IMR-90 (cell line): ENCODE measurements at places on chromosomes 1 and 21.

DNA sequence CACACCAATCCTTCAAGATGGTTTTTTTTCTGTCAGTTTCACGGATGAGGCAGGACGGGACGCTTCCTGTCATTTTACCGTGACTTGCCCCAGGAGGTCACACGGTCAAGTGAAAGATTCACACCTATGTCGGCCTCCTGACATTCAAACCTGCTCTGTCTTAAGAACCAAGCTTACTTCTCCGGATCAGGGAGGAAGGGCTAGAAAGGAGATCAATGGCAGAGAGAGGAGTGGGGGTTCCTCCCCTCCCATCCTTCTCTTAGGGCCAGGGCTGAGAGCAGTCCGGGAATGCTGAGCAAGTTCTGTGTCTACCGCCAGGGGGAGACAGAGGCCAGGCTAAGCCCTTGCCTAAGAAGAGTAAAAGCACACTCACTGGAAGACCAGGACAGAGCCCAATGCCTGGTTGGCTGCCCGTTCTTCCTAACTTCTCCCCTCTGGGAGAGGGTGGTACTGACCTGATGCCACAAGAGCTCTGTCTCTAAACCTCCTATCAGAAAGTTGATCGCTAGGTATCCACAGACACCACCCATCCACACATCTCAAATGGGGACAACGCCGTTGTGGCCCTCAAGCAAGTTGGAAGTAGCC, 1.1 kb upstream of the PPM1J start:
- H3K27me3 ChIP-seq = peaks cover 7% of the 10 kb centered on the region; the same call in 1 of the 2 replicates
- H3K4me1 ChIP-seq = no peaks in the 10 kb centered on the region
- H3K4me3 ChIP-seq = peak overlapping the region; percentile 68
- no peak overlapping the region for H3K27ac ChIP-seq

- no peaks in the 10 kb centered on the region for H3K27me3 ChIP-seq
- no peak overlapping the region for H3K27ac ChIP-seq
- no peak for DNase-seq
- no peak overlapping the region for H3K4me3 ChIP-seq
- H3K36me3 ChIP-seq = peaks cover 19% of the 10 kb centered on the region
- peaks cover 14% of the 10 kb centered on the region for H3K4me1 ChIP-seq
Measured at GRCh38 chr1:206591226-206591625, 21.0 kb downstream of the EIF2D start.

DNA sequence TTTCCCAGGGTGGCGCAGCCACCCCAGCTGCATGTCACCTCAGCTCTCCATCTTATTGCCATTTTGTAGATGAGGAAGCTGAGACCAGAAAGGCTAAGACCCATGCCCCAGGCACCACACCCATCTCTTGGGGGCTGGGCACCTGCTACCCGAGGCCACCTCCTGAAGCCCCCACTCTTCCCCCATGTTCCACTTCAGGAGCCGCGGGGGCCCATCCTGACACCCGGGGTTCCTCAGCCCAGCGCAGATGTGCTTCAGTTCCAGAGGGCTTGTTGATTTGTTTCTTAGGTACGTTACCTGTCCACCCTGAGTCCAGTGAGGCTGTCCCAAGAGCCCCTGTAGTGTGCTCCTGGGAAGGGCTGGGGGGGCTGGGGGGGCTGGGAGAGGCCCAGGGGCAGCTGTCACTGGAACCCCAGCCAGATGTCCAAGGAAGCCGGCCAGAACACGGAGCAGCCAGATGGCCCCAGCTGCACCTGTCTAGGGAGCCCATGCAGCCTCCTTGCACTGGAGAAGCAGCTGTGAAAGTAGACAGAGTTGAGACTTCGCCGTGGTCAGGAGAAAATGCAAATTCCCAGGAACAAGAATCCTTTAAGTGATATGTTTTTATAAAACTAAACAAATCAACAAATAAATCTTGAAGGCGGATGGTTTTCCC, 17.1 kb upstream of the CCDC27 start:
- no peaks in the 10 kb centered on the region; the same call in 1 of the 2 replicates for H3K27me3 ChIP-seq
- no peak for DNase-seq
- H3K4me3 ChIP-seq = no peak overlapping the region
- H3K36me3 ChIP-seq = peaks cover 27% of the 10 kb centered on the region

GRCh38 chr1:22826604-22827580, 116.3 kb downstream of the EPHB2 start:
- no peaks in the 10 kb centered on the region for H3K27me3 ChIP-seq
- H3K4me3 ChIP-seq = no peak overlapping the region
- H3K36me3 ChIP-seq = 0 out of 2 replicates have a peak, but pooled peaks cover 2% of the 10 kb centered on the region
- H3K27ac ChIP-seq = no peak overlapping the region

DNA sequence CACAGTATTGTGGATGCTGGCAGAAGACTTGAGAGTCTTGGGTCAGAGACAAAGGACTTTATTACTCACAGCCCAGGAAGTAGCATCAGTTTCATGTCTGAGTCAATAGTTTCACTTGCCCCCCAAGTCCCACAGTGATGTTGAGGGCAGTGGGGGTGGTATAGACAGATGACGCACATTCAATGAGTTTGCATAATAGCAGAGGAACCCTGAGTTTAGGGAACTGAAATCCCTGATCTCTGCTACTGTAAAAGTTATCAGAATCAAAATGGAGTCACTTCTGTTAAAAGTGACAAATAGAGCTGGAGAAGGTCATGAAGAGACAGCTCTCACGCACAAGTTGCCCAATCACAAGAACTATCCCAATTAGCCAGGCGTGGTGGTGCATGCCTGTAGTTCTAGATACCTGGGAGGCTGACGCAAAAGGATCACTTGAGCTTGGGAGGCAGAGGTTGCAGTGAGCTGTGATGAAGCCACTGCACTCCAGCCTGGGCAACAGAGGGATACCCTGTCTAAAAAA, 11.5 kb upstream of the HCRTR1 start:
- H3K4me1 ChIP-seq = no peaks in the 10 kb centered on the region
- no peak overlapping the region for H3K4me3 ChIP-seq
- peak; percentile 88 for DNase-seq
- peaks cover 6% of the 10 kb centered on the region for H3K27me3 ChIP-seq

DNA sequence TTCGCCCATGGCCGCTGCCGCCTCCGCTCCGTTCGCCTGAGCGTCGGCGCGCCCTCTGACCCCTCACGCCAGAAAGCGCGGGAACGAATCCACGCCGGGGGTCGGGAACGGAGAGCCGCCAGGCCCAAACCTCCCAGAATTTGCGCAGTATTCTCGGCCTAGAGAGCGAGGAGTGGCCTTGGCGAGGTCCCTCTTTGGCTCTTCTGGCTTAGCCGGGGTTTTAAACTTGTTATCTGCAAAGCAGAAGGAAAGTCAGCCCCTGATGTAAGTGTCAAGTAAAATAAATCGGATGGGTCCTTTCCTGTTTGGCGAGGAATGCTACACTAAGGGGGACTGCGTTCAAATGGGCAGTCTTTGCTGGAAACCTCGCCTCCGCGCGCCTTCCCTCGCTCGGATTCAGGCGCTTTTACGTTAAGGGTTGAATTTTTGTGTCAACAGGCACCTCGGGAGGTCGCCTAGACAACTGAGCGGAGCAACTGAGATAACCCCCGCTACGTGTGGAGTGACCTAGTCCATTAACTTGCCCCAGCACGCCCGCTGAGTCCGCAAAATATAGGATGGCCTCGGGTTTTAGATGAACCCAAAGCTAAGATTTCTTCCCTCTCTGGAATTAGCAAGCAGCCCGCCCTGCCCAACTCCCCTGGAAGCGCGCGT, 1.1 kb downstream of the HSF2BP start:
- no peak overlapping the region for H3K4me3 ChIP-seq
- no peak overlapping the region for H3K27ac ChIP-seq
- peaks cover 9% of the 10 kb centered on the region for H3K4me1 ChIP-seq
- H3K36me3 ChIP-seq = peaks cover 5% of the 10 kb centered on the region

DNA sequence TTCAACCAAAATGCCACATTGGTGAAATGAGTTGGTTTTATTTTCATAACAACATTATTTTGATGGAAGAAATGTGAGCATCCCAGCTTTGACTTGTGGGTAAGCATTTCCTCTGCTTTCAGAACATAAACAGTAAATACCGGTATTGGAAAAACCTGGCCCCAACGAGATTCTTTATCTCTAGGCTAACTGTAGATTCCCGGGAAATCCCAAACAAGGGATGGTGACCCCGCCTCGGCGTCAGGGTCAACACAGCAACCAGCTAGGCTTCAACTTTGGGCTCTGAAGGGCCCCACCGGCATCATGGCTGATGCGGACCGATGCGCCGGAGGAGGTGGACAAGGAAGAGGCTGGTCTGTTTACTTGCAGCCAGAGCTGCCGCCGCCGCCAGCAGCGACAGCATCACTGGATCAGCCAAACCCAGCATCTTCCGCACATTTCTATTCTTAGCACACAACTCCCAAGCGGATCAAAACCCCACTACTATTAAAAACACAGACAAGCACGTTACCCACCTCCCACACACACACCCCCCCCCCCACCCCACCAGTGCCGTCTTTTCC, 1.1 kb downstream of the AKT3 start:
- H3K27me3 ChIP-seq = no peaks in the 10 kb centered on the region
- no peaks in the 10 kb centered on the region for H3K36me3 ChIP-seq
- no peaks in the 10 kb centered on the region; the same call in 1 of the 2 replicates for H3K4me1 ChIP-seq
- H3K27ac ChIP-seq = peak overlapping the region; percentile 18

DNA sequence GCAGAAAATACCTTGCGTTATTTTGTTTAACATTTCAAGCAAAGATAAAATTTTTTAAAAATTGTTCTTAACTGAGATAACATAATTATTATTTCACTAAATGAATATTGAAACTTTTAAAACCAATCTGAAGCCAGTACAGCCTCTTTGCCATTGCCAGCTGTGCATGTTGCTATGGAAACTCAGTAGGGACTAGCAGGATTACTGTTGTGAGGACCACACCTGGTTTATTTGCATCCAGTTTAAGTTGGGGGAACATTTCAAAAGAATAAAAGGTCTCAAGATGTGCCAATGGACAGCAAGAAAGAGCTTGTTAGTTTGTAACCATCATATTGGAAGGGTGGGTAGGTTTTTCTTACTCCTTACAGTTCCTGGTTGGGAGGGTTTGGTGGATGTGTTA, 80.7 kb downstream of the POU2F1 start:
- H3K4me1 ChIP-seq = no peaks in the 10 kb centered on the region
- H3K27me3 ChIP-seq = no peaks in the 10 kb centered on the region

- H3K4me1 ChIP-seq = peaks cover 8% of the 10 kb centered on the region; the same call in 1 of the 2 replicates
- DNase-seq = no peak
- no peaks in the 10 kb centered on the region for H3K36me3 ChIP-seq
- no peak overlapping the region for H3K4me3 ChIP-seq
- peaks cover 29% of the 10 kb centered on the region for H3K27me3 ChIP-seq
Measured at GRCh38 chr1:20403423-20404145, 82.4 kb downstream of the CAMK2N1 start.

DNA sequence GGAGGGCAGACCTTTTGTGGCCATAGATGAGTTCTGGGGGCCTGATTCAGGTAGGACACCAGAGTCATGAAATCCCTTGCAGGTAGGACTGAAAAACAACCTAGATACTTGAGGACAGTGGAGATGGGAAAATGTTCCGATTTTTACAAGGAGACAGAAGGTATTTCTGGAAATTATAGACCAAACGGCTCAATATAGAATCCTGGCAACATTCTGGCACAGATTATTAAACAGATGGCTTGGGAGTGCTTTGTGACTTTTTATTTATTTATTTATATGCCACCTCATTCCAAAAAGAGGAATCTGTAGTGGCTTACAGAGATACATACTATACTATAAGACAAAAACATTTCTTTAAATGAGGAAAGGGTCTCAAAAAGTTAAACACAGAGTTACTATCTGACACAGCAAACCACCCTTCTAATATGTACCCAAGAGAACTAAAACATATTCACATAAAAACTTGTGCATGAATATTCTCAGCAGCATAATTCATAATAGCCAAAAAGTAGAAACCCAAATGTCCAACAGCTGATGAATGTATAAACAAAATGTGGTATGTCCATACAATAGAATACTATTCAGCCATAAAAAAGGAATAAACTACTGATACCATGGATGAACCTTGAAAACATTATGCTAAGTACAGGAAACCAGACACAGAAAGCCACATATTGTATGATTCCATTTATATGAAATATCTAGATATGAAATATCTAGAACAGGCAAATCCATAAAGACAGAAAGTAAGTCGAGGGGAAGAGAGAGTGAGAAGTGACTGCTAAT, 49.8 kb downstream of the CDK18 start:
- H3K4me1 ChIP-seq = no peaks in the 10 kb centered on the region
- H3K27ac ChIP-seq = no peak overlapping the region
- DNase-seq = no peak
- H3K36me3 ChIP-seq = no peaks in the 10 kb centered on the region
- H3K4me3 ChIP-seq = no peak overlapping the region
- peaks cover 16% of the 10 kb centered on the region for H3K27me3 ChIP-seq

DNA sequence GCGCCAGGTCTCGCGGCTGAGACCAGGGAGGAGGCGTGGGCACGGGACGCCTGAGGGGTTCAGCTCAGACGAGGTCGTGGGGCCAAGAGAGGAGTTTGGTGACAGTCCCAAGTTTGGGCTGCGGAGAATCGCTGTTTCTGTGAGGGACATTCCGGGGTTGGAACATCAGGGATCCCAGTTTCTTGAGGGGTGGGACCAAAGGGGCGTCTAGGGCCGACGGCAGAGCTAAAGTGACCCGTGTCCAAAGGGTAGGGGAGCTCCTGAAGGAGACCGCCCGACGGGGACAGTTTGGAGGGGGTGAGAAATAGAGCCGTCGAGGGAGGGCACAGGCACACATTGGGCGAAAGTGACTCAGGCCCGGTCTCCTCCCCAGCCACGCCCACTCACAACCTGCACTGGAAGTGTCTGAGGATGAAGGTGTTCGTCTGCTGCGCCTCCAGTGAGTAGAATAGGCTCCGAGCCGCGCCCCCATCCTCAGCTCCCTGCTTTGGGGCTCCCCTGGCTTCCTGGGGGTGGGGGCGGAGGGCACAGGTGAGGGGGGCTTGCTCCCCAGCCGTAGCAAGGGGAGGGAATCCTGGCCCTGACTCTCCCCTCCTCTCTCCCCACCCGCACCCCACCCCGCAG, 7.0 kb downstream of the EFNA3 start:
- peak overlapping the region; percentile 14; the same call in 1 of the 2 replicates for H3K27ac ChIP-seq
- peaks cover 36% of the 10 kb centered on the region for H3K27me3 ChIP-seq
- H3K36me3 ChIP-seq = no peaks in the 10 kb centered on the region
- H3K4me3 ChIP-seq = peak overlapping the region; percentile 76

DNA sequence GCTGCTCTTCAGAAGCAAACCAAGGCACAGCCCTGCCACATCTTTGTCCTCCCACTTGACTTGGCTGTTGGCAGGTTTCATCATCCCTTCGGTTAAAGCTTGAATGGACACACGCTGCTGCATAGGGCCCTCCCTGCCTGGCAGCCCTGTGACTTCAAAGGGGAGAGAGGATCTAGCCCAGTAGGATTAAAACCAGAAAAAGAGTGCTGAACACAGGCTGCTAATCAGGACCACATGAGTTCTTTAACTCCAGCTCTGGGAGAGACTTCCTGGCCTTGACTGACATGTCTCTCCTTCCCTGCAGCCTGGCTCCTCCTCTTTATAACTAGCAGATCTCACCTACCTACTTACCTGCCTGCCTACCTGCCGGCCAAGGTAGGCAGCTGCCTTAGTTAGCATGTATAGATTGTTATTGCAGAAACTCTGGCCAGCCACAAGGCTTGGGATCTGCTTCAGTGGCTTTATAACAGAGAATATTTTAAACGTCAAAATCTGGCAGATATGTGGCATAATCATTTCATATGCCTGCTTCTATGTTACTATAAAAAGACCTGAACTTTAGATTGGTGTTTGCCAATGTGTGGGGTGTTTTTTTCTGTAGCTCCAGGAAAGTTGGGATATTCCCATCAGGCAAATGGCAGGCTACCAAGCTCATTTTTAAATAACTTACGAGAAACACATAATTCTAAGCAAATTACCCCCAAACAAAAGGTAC, 49.4 kb downstream of the ERG start:
- H3K27ac ChIP-seq = no peak overlapping the region
- no peak for DNase-seq
- H3K36me3 ChIP-seq = no peaks in the 10 kb centered on the region
- H3K27me3 ChIP-seq = peaks cover 13% of the 10 kb centered on the region
- H3K4me3 ChIP-seq = no peak overlapping the region
- H3K4me1 ChIP-seq = no peaks in the 10 kb centered on the region

- no peaks in the 10 kb centered on the region for H3K36me3 ChIP-seq
- DNase-seq = no peak
- H3K27ac ChIP-seq = no peak overlapping the region; the same call in 1 of the 2 replicates
Measured at GRCh38 chr1:231666937-231667608, 40.5 kb downstream of the DISC1 start.
